ENCODE measurements at places on chromosomes 6 and 20.

- no peak for DNase-seq
Measured at GRCh38 chr20:9025011-9025410, 43.9 kb upstream of the PLCB4 start.

- no peak for DNase-seq
Measured at GRCh38 chr6:37994223-37994622, 174.7 kb downstream of the ZFAND3 start.

- DNase-seq, result no peak
Measured at GRCh38 chr6:12032783-12033573, 20.9 kb downstream of the HIVEP1 start.

DNA sequence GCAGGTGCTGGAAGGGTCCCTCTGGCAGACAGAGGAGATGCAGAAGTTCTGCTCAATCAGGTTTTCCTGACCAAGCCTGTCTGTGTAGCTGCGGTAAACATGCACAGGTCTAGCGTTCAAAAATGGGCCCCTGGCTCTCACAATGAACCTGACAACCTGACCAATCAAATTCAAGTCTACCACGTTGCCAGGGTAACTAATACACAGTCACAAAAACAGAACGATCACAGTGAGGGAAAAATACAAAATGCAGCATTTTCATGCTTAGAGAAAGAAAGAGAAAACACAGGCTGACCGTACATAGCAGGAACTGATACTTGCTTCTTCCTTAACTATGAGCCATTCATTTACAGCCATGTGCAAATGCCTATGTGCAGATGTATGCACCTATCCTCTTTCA, 353.1 kb upstream of the TSHZ2 start:
- DNase-seq, result no peak

DNA sequence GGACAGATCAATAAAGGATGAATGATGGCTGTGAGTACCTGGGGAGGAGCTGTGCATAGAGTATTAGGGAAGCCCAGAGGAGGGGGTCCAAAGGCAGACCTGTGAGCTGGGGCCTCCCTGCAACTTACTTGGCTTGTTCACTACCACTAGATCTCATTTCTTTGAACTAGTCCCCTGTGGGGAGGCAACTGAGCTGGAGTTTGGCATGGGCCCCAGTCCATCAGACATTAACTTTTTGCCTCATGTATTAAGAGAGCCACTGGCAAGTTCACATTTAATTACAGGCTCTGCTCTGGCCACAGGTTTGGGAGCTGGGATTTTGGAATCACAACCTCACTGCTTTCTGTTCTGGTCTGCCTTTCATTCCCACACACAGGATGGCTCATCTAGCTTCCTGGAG, 254.1 kb downstream of the PRL start:
- no peak for DNase-seq

- no peak for DNase-seq
Measured at GRCh38 chr6:128114164-128114563, 213.3 kb upstream of the THEMIS start.

DNA sequence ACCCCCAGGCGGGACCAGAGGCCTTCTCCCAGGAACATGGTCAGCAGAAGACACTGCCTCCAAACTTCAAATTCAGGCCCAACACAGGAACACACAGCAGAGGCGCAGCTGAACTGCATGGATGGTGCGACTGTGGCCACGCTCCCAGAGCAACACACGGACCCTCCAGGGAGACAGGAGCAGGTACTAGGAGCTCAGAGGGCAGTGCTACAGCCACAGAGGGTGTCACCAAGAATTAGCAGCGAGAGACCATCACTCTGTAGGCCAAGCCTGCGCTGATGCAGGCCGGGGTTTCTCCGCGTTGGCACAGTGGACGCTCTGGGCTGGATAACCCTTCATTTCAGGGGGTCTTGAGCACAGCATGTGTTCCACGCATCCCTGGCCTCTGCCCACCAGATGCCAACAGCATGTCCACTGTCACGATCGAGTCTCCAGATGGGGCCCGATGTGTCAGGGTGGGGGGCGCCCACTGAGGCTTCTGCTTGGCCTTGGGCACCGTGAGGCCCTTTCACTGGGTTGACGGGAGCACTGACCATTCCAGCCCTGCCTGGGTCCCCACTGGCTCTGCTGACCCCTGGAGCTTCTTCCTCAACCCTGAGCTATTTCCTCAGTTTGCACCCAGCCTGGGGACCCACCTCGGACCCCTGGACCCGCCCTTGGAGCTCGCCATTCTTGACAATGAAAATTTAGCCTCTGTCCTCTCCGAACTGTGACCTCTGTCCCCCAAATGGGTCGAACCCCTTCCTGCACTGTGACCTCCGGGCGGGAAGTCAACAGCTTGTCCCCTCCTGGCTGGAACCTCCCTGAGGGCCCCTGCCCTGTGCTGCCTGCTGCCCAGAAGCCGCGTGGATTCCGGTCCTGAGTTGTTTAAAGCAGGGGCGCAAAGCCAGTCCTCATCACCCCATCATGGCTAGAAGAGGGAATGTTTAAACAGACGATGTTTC, 239.4 kb downstream of the DLL1 start:
- DNase-seq, result no peak

GRCh38 chr6:113719545-113719944, 137.6 kb upstream of the MARCKS start:
- DNase-seq, result no peak

DNA sequence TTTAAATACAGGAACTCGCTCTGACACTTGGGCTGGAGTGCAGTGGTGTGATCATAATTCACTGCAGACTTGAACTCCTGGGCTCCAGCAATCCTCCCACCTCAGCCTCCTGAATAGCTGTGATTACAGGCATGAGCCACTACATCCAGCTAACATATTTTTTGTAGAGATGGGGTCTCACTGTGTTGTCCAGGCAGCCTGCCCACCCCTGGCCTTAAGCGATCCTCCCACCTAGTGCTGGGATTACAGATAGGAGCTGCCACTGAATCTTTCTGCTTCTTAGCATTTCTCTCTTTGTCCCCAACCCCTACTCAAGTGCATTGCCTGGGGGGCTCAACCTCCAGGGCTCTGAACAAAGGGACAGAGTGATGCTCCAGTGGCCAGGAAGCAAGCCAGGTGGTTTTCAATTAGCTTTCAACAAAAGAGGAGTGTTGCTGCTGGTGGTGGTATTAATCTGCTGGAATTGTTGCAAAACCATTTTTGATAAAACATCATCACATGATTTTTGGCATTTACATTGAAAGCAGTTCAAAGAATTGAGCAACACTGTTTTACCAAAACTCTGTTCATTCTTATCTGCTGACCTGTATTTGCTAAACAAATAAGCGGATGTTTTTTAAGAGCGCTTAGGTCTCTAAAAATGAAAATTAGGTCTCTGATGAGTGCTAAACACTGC, 40.4 kb upstream of the BPIFA2 start:
- DNase-seq, result no peak

DNA sequence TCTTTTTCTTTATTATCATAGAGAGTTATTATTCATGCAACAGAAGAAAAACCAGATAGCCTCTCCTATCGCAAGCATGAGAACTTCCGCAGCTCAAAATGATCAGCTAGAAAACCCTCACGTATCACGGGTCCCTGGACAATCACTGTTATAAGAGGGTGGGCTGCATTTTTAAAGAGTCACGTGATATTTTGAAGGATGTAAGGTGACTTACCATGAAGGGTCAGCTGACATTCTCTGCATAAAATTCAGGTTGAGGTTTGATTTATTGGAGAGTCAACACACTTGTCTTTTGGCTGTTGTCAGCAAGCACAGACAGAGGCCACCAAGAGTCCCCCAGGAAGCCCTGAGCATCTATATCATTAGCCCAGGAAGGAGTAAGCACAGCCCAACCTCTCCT, 39.5 kb downstream of the ID4 start:
- no peak for DNase-seq

DNA sequence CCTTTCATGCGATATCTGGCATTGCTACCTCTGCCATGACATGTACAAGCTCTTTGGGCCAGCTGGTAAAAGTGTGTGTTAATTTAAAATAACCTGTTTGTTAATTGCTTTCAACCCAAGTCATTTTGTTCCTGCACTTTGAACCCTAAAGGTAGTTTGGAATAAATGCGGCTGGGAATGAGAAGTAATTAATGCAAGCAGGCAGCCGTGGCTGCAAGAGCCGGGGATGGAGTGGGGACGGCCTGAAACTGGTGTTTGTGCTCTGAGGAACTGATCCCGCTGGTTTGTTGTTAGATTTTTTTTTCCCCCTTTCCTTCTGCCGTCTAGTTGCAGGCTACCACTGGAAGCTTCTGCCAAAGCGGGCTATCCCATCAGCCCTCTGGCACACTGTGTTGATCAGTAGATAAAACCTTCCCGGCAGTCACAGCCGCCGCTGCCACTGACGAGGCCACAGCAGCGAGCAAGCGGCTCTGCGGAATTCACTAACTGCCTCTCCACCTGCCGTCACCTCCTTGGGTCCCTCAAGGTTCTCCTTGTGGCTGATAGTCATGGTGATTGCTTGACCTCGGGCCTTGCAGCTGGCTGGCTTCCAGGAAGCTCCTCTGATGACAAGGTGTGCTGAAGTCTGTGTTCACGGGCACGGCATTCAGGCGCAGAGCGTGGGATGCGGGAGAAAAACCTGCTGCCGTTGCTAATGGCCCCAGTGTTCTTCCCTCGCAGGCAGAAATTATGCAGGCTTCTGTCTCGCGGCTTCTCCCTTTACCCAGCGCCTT, 315.9 kb downstream of the TFAP2A start:
- no peak for DNase-seq

DNA sequence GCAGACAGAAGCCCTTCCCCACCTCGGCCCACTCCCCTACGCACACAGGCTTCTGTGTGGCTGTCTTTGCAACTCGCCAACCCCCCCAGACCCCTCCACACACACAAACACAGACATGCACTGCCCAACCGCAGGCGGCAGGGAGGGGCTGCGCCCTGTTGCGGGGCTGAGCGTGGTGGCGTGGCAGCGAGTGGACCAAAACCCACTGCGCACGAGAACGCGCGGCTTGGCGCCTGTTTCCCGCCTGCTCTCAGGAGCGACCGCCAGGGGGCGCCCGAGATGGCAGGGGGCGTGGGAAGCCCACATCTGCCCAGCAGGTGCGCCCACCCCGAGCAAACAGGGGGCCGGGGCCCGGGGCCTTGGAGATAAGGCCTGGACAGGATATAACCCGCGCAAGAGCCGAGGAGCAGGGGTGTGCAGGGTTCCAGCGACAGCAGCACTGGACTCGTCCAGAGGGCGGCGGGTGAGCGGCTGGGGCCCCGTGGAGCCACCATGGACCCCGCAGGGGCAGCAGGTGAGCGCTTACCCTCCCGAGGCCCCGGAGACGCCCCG, at the start of gene RBPJL:
TSS of gene RBPJL (plus strand) at position 410 of the 552 bp plus-strand sequence. CDS start at position 493, 83 bp downstream.
- DNase-seq, result peak; percentile 20

DNA sequence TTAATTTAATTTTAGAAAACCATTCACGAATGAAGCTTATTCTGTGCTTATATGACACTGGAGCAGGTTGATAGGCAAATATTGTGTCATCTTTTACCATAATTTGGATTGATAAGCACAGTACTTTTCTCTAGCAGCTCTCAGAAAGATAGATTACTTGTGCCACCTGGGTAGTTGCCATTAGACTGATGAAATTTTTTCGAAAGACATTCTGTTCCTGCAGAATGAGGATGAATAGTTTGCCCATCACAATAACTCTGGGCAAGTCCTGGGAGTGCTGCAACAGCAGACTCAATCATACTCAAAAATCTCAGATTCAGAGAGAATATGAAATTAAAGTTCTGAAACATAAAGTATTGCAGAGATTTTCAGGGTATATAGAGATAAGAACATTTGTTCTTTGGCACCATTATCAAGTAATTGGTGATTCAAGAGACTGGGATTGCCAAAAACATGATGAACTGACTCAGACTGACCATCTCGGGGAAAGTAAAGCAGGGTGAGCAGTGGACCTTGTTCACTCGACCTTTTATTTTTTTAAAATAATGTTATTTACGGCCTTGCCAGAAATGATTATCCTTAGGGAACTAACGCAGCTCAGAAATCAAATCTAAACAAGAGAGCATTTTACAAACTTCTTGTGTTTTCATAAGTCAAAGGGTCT, 65.8 kb upstream of the PTCHD4 start:
- no peak for DNase-seq

GRCh38 chr6:113684382-113684901, 172.7 kb upstream of the MARCKS start:
- no peak for DNase-seq

DNA sequence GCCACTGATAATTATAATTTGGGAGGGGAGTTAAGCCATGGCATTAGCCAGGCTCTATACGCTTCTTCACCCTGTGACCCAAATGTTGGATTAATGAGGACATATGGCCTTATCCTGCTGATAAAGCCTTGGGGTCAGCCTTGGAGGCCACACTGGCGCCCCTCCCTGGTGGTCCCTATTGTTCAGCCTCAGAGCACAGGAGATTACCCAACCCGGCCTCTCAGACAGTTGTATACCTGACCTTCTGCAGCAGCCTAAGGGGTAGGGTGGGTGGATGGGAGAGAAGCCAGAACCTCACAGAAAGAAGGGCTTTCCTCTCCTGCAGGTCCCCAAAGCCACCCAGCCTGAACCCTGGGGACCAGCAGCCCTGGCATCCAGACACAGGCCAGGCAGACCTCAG, 76.8 kb downstream of the LINC00237 start:
- no peak for DNase-seq

- DNase-seq, result peak; percentile 52
Measured at GRCh38 chr20:48716086-48716485, 111.7 kb downstream of the PREX1 start.

DNA sequence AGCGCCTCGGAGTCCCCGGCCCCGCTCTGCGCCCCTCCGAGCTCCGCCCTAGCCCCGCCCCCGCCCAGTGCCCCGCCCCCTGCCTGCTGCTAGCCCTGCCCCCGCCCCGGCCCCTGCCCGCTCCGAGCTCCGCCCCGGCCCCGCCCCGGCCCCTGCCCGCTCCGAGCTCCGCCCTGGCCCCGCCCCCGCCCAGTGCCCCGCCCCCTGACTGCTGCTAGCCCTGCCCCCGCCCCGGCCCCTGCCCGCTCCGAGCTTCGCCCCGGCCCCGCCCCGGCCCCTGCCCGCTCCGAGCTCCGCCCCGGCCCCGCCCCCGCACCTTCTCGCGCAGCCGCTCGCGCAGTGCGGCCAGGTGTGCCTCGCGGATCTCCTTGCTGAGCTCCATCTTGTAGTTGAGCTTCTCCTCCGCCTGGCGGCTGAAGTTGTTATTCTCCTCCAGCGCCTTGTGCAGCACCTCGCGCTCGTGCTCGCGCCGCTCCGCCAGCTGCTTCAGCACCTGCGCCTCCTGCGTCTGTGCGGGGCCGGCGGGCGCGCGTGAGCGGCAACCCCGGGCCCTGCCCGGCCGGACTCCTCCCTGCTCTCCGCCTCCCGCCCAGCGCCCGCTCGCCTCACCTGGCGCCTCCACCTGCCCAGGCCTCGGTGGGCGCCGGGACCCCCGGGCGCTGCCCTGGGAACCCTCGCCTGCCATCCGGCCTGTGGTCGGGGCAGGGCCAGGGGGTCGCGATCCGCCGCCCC, 11.3 kb downstream of the STMN3 start:
- peak; percentile 93 for DNase-seq
